ENCODE measurements at places on chromosomes 1 and 21.

GRCh38 chr1:7048395-7048794 lies 263.1 kb downstream of the CAMTA1 start:
- no peak for DNase-seq

DNA sequence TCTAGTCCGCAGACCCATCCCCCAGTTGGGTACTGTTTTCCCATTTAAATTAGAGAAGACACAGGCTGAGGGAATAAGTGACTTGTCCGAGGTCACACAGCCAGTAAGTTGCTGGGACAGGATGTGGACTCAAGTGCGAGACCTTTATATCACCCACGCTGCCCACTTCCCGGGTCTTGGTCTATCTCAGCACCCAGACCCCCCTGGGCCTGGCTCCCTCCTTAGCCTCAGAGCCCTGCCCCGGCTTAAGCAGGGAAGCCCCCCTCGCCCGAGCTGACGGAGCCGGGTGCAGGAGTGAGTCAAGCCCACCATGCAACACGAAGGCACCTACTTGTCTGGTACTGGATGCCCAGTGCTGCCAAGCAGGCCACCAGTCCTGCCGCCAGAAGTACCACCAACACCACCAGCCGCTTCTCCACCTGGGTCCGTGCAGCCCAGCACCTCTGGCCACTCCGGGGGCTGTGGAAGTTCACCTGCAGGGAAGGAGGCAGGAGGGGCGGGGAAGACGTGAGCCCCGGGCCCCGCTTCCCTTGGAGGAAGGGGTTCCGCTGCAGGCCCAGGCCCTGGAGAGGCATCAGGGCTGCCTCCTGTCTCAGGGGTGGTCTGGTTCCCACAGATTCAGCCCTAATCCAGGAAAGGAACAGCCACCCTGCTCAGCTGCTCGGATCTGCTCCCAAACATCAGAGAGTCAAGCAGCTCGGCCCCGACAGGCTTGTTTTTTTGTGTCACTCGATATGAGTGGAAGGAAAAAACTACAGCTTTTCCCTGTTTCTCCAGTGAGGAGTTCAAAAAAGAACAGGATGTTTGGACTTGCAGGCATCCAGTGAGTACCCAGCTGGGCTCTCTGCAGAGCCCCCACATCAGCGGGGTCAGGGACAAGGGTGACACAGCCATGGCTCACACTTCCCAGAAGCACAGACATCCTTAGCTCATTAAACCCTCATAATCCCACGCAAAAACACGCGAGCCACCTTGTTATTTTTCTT lies 11.1 kb downstream of the ECE1 start:
- DNase-seq = peak; percentile 45

DNA sequence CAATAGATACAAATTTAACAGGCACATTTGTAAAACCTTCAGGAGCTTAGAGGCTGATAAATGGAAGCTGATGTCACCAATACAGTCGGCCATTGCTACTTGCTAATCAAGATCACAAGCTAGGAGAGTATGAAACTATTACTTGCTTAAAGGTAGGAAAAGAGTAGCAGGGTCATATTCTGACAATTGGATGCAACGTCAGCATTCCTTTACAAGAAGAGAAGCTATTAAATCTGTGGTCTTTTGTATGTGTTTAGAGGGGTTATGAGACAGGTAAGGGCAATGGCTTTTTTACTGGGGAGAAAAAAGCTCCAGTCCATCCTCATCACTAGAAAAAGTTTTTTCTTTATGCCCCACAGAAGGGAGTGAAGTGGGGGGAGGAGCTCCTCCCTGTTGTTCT lies 11.7 kb upstream of the CD48 start:
- no peak for DNase-seq

DNA sequence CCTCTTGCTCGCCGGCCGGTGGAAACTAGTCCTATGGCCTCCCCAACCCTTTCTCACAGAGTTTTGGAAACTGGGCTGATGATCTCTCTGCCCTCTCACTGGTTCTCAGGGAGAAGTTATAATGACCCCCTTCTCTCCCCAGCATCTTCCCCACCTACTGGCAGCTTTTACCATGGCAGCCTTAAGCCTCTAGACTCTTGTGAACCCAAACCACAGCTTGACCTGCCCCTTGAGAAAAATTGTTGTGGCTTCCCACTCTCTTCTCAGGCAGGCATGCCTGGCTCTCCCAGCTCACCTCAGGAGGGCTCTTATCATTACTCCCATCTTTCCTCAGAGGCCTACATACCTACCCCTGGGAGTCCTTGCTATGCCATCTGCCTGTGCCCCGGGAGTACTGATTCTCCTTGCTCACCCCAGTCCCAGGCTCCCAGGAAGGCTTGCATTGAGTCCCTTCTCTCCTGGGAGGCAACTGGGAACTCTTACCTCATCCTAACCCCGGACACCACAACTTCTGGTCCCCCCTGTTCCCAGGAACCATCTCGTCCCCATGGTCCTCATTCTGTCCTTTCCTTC lies 1.6 kb downstream of the NSUN4 start:
- peak; percentile 59 for DNase-seq

GRCh38 chr1:89257041-89257440 lies 15.6 kb downstream of the GBP5 start:
- no peak for DNase-seq

DNA sequence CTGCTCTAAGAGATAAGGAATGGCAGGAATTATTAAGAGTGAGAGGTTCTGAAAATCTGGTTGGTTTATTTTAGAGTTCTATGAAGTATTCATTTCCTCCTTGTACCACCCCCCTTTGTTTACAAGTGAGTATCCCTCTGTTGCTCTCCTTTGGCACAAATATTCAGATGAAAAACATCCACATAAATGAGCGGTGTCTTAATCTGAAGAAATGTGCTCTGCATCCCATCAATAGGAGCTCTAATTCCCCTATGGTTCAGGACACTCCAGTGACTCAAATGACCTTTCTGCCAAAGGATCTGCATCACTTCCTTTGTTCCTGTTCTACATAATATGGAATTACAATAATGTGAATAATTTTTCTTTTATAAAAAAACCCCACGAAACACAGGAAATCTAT lies 16.6 kb downstream of the DDAH1 start:
- peak; percentile 90 for DNase-seq

- DNase-seq = no peak
Observed at GRCh38 chr1:9058465-9058864, 11.0 kb downstream of the SLC2A5 start.

DNA sequence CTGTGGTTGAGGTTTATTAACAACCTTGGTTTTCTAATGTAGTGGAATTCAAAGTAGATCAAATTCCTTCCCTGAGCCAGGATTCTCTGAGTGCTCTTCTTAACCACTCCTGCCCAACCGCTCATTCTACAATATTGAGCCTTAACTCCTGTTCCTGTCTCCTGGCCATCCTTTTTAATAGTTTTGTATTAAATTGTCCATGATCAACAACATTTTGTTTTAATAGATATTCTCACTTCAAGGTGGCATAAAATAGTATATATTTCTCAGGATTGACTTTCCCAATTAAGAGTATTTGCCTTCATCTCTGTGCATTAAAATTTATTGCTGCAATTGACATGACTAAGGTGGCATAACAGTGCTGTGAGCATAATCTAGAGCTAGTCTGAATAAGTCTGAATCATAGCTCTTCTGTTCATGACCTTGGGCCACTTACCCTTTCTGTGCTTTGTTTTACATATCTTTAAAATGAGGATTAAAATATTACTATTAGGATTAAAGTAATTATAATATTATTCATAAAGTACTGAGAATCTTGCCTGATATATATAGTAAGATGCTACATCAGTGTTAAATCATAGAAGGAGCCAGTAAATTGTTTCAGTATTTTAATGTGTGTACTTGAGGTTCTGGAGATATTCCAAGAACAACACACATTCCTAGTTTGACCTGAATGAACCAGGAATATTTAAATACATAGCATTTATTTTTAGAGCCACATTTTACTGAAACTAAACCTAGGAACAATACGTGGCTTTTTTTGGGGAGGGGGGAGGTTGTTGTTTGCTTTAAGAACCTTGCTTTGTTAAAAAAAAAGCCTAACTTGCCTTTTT lies 76.4 kb downstream of the ADGRL2 start:
- peak; percentile 60 for DNase-seq

DNA sequence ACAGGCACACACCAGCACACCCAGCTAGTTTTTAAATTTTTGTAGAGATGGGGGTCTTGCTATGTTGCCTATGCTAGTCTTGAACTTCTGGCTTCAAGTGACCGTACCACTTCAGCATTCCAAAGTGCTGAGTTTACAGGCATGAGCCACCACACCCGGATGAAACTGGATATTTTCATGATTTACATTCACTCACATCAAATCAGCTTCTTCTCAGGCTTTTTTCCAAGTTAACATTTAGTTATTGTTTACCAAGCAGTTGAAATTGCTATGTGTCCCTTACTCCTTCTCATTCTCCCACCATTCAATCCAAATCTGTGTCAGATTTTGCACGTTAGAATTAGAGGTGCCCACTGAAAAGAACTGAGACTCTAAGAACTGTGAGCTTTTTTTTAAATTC lies 18.4 kb downstream of the RIT1 start:
- DNase-seq = peak; percentile 79

- DNase-seq = peak; percentile 43
Observed at GRCh38 chr1:117060441-117061317, 553 bp downstream of the TTF2 start.

GRCh38 chr1:240232530-240232929 lies 140.8 kb downstream of the FMN2 start:
- DNase-seq = peak; percentile 71

DNA sequence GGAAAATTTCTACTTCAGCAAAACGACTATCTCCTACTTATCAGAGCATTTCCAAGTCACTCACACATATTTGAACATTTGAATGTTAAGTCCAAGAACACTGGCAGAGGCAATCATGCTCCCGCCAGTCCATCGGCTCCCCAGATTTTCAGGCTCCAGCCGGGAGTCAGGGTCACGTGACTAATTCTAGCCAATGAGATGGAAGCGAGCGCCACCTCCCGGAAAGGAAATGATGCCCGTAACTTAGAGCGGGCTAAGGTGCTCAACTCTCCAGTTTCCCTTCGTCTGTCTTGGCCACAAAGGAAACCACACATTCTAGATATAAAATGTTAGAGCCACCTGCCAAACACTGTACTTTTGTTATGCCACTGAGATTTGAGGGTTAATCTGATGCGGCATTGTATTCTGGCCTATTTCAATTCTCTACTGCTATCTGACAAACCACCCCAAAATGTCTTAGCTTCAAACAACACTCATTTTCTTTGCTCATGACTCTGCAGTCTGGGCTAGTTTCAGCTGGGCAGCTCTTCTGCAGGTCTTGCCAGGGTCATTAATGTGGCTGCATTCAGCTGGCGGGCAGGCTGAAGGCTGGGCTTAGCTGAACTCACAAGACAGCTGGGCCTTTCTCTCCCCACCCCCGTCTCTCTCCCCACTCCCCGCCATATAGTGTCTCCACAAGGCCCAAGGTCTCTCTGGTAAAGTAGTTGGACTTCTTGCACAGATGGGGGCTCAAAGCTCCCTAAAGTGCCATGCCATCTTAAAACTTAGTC lies 16.5 kb upstream of the LHX4 start:
- DNase-seq = peak; percentile 24

Measured in fibroblast of mammary gland (primary cell).